ENCODE measurements at places on chromosomes 6 and 20.
A peak's percentile ranks its signal among the peaks of the same experiment; 100 is the strongest.

- DNase-seq = no peak
These were observed 157.5 kb downstream of the TRMT11 start for GRCh38 chr6:126143761-126144251.

DNA sequence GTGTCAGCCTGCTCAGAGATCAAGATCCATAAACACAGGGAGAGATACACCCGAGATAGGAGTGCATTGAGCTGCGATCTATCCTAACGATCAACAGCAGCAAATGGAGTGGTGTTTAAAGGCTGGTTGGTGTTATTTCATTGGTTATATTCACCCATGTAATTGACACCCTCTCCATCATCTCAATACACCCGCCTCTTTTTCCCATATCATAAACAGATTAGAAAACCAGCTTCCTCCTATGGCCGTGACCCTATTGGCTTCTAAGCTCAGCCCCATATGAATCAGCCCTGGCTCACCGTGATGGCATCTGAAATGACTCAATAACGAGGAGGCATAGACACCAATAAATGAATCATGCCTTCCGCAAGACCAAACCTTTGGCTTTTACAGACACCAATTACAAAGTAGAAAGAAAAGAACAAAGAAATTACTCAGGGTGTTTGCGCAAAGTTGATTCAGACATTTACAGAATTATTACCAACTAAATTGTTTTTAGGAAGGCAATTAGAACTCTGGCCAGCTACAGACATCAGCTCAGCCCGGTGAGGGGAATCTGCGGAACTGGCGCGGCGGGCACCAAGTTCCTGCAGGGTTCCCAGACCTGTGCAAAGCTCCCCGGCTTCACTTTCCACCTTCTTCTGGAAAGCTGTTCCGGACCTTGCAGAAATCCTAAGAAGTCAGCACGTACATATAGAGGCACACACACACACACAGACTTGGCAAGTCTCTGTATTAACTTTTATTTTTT is 11.5 kb downstream of the PMEPA1 start:
- DNase-seq = peak; percentile 99

GRCh38 chr20:25744261-25744660 is 47.6 kb upstream of the ZNF337 start:
- DNase-seq = no peak

- peak; percentile 35 for DNase-seq
These were observed 1.6 kb upstream of the MDGA1 start for GRCh38 chr6:37699138-37699766.

GRCh38 chr6:90187437-90188121 is 109.1 kb downstream of the BACH2 start:
- DNase-seq = no peak

- DNase-seq = no peak
These were observed 245.5 kb upstream of the ECI2 start for GRCh38 chr6:4380881-4381281.

GRCh38 chr20:57210054-57210910 is 56.2 kb downstream of the BMP7 start:
- no peak for DNase-seq

- peak; percentile 57 for DNase-seq
These were observed 32.0 kb downstream of the ARHGAP40 start for GRCh38 chr20:38633577-38634093.

DNA sequence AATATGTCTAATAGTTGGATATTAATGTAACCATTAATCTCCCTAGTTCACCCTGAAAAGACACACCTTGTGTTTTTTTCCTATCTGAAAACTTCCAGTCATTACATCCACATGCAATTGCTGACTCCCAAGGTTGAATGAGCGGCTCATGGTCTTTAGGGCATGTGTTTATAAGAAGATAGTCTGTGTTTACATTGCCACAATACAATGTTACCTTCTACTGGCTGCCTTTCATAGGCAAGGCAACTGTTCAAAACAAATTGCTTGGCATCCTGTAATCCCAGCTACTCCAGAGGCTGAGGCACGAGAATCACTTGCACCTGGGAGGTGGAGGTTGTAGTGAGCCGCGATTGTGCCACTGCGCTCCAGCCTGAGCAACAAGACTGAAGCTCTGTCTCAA is 86.8 kb upstream of the SHLD1 start:
- no peak for DNase-seq

DNA sequence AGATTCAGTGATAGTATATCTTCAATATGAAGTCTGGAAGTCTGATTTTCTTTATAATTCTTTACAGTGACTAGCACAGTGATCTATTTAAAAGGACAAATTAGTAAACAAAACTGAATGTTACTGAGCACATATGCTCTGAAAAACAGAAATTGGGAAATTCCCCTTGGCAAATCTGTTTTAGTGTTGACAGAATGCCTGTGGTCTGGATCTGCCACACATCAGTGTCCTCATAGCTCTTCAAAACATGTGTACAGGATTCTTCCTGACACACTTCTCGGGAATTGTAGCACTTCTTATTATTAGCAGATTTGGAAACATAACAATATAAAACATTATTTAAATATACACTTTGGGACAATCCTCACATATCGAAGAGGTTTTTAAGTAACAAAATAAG is 354.3 kb downstream of the COL12A1 start:
- DNase-seq = no peak

DNA sequence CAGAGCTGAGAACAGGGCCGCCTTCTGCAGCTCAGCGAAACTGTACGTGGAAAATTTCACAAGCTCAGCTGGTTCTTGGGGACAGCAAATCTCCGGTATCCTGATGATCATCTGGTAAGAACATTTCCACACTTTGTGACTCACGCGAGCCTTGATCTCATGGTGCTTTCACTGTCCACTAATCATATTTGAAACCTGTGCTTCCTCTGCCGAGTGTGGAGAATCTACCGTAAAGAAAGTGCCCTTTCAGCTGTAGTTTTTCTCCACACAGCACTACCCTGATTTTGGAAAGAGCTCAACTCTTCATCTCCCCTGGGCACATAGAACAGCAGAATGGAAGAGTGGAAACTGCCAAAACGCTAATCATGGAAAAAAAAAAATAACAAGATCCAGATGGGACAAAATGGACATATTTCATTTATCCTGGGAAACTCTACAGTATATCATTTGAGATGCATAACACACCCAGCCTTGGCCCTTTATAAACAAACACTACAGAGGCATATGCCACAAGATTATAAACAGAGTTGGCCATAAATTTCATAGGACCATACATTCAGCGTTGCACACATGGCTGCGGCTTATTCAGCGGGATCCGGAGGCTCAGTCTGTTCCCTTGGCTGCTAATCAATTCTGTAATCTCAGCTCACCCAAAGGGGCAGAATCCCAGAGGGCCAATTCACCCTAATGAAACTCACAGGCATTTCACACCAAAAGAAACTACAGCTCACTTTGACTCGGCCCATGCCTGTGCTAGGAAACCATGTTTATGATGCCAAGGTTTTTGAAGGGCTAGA is 434.5 kb downstream of the HDGFL1 start:
- DNase-seq = peak; percentile 16

- DNase-seq = no peak
These were observed 12.6 kb downstream of the TINAG start for GRCh38 chr6:54320871-54321270.
